ENCODE measurements at places on chromosomes 3 and 15. TPM values are rescaled to one million over a fixed set of nuclear protein-coding genes. Genes with fewer than 3 reads are reported as not detected.
A peak's percentile ranks its signal among the peaks of the same experiment; 100 is the strongest.

SHC4 gene
- 3.3 TPM for total RNA-seq

- H3K27me3 ChIP-seq, result no peaks in the 10 kb centered on the region
- no peak overlapping the region for H3K4me3 ChIP-seq
- H3K36me3 ChIP-seq, result peaks cover 6% of the 10 kb centered on the region
- no peak for DNase-seq
- peak overlapping the region; percentile 45 for H3K27ac ChIP-seq
These were observed 11.5 kb downstream of the CHSY1 start for GRCh38 chr15:101240358-101240757.

SLC15A2 gene
- 4.6 TPM for total RNA-seq

DNA sequence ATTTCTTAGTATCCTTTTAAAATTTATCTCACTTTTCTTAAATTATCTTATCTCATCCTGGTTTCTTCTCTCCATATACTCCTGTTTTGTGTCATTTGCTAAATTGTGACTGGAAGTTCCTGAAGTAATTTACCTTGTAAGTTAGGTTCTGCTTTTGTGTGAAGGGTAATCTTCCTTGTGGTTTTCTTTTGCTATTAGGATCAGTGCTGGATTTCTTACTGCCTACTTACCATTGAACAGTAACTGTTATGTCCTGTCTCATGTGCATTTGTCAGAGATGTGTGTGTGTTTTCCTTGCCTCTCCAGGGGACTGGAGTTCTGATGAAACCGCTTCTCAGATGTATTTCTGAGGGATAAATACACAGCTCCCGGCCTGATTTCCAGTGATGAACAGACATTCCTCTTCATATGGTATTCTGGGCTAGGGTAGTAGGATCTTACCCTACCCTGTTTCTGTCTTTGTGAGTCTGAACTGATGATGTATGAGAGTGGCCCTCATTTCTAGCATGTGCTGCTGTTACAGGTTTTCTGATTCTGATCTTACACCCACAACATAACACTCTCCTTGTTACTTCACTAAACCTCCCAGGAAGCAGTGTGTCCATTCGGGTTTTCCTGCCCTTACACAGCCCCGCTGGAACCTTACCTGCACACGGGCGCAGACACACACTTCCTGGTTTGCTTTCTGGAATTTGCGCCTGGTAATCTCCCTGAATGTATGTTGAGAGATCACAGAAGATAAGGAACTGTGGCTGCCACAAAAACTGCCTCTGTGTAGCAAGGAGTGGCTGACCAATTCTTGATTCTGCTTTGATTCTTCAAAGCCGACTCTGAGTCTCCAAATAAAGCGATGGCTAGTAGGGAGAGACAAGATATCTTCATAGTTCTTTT lies 14.7 kb downstream of the PAK2 start:
- DNase-seq, result no peak
- H3K36me3 ChIP-seq, result no peaks in the 10 kb centered on the region
- no peak overlapping the region for H3K27ac ChIP-seq
- H3K4me3 ChIP-seq, result no peak overlapping the region

- no peak for DNase-seq
- no peaks in the 10 kb centered on the region for H3K36me3 ChIP-seq
- H3K27ac ChIP-seq, result peak overlapping the region; percentile 53
- no peaks in the 10 kb centered on the region for H3K27me3 ChIP-seq
- H3K4me3 ChIP-seq, result no peak overlapping the region
These were observed 3.2 kb upstream of the TBC1D23 start for GRCh38 chr3:100257586-100257985.

SUSD5 gene
- total RNA-seq, result 0.80 TPM

- peaks cover 59% of the 10 kb centered on the region for H3K4me1 ChIP-seq
- no peaks in the 10 kb centered on the region for H3K36me3 ChIP-seq
- DNase-seq, result peak; percentile 52
- H3K27ac ChIP-seq, result peak overlapping the region; percentile 90
- no peaks in the 10 kb centered on the region for H3K27me3 ChIP-seq
These were observed 11.8 kb downstream of the TNK2 start for GRCh38 chr3:195896361-195897080.

NANOGP8 gene
- not detected for total RNA-seq

MCF2L2 gene
- 0.91 TPM for total RNA-seq

RBP2 gene
- total RNA-seq, result not detected

- H3K4me3 ChIP-seq, result no peak overlapping the region
- no peaks in the 10 kb centered on the region for H3K36me3 ChIP-seq
- no peak for DNase-seq
These were observed 13.2 kb upstream of the THRB start for GRCh38 chr3:24507776-24508422.

- DNase-seq, result peak; percentile 73
- H3K4me1 ChIP-seq, result peaks cover 44% of the 10 kb centered on the region
- no peak overlapping the region for H3K4me3 ChIP-seq
- H3K36me3 ChIP-seq, result no peaks in the 10 kb centered on the region
- H3K27ac ChIP-seq, result peak overlapping the region; percentile 31
These were observed 61.0 kb downstream of the IQSEC1 start for GRCh38 chr3:13012221-13012691.

RYR3 gene
- 0.08 TPM for total RNA-seq

- H3K4me3 ChIP-seq, result no peak overlapping the region
- no peaks in the 10 kb centered on the region for H3K27me3 ChIP-seq
- DNase-seq, result no peak
- H3K4me1 ChIP-seq, result no peaks in the 10 kb centered on the region
- no peaks in the 10 kb centered on the region for H3K36me3 ChIP-seq
These were observed 843.2 kb downstream of the CADM2 start for GRCh38 chr3:85801955-85802354.

DNA sequence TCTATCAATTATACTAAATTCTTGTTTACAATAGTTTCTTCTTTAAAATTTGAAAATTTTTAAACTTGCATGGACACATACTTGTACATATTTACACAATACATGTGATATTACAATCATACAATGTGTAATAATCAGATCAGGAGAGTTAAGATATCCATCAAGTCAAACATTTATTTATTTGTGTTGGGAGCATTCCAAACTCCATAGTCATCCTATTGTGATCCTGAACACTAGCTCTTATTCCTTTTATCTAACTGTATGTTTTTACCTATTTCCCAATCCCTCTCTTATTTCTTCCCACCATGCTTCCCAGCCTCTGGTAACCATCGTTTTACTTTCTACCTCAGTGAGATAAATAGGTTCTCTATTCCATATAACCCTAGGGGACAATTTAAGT lies 1219.2 kb downstream of the ZPLD1 start:
- H3K27me3 ChIP-seq, result no peaks in the 10 kb centered on the region
- H3K27ac ChIP-seq, result no peak overlapping the region
- DNase-seq, result no peak
- H3K36me3 ChIP-seq, result no peaks in the 10 kb centered on the region

DNA sequence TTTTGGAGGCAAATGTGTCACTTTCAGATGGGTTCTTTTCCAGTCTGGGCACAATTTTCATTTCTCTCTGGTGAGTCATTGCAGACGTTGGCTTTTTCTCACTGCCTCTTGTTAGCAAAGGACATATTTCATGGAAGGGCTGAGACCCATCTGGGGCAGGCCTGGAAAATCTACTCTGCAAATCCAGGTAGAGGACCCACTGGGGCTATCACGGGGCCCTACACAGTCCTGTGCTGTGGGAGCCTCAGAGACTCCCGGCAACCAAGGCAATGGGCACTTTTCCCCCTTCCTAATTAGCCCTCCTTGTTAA lies 58.0 kb downstream of the HRH1 start:
- H3K4me3 ChIP-seq, result no peak overlapping the region
- no peak for DNase-seq
- no peak overlapping the region for H3K27ac ChIP-seq
- no peaks in the 10 kb centered on the region for H3K4me1 ChIP-seq

- DNase-seq, result peak; percentile 80
- no peaks in the 10 kb centered on the region for H3K36me3 ChIP-seq
- H3K27ac ChIP-seq, result peak within 1 kb of the TSS; percentile 95
- peaks cover 41% of the 10 kb centered on the region for H3K4me1 ChIP-seq
- no peaks in the 10 kb centered on the region for H3K27me3 ChIP-seq
- H3K4me3 ChIP-seq, result peak within 1 kb of the TSS; percentile 79
These were observed at the start of gene CAND2 for GRCh38 chr3:12796171-12797123. CAND2 (plus strand) TSS chr3:12796680; CDS start chr3:12796721, 41 bp downstream.

P2RY14 gene
- total RNA-seq, result 2.9 TPM

DNA sequence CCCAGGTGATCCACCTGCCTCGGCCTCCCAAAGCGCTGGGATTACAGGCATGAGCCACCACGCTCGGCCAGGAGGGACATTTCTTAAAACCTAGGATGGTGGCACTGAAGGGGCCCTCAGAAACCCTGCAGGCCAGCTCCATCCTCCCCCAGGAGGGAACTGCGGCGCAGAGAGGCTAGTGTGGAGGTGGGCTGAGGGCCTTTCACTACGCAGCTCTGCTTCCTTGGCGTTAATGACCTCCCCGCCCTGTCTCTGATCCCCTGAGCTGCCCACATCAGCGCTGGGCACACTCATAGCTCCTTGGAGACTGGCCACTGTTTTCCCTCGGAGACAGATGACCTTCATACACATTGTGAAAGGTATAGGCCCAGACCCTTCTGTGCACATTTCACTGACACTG lies 46.2 kb upstream of the MAGEF1 start:
- H3K4me1 ChIP-seq, result peaks cover 38% of the 10 kb centered on the region
- no peaks in the 10 kb centered on the region for H3K27me3 ChIP-seq
- H3K27ac ChIP-seq, result no peak overlapping the region
- no peaks in the 10 kb centered on the region for H3K36me3 ChIP-seq
- H3K4me3 ChIP-seq, result no peak overlapping the region

GRCh38 chr15:48842501-48842900 lies 31.6 kb upstream of the CEP152 start:
- H3K27ac ChIP-seq, result no peak overlapping the region
- no peak for DNase-seq
- no peaks in the 10 kb centered on the region for H3K27me3 ChIP-seq
- no peaks in the 10 kb centered on the region for H3K36me3 ChIP-seq
- no peak overlapping the region for H3K4me3 ChIP-seq
- H3K4me1 ChIP-seq, result no peaks in the 10 kb centered on the region

SLC12A1 gene
- total RNA-seq, result not detected
